ENCODE measurements at places on chromosomes 3 and 15.

DNA sequence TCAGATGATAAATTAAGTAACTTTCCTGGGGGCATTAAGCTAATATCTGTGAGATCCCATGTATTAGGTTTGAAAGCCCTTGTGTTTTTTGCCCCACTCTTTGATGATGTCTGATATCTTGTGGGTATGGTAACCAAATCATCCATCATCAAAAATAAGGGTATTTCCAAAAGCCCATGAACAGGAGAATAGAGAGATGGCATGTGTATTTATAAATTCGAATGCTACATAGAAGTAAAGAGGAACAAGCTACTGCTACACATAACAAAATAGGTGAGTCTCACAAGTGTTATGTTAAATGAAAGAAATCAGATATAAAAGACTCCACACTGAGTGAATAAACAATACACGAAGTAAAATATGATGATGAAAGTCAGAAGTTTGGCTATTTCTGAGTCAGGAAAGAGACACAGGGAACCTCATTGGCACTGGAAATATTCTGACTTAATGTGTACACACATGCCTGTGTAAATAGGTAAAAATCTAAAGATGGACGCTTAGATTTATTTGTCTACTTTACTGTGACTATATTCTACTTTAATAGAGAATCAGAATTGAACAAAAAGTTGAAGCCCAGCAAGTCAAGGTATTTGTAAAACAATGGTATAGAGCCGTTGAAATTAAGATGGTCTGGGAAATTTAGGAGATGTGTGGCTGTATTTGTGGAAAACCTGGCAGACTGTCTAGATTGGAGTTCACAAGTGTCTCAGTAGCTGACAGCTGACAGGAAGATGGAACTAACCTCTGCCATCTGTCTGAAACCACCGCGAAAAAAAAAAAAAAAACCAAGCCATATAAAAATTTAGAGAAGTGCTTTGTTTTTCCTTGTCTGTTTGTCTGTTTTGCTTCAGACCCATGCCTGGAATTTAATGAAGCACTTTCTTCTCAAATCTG lies 111.0 kb upstream of the TGFBR2 start:
- DNase-seq: no peak

- DNase-seq: no peak
Observed at GRCh38 chr3:28188686-28189085, 52.7 kb upstream of the CMC1 start.

DNA sequence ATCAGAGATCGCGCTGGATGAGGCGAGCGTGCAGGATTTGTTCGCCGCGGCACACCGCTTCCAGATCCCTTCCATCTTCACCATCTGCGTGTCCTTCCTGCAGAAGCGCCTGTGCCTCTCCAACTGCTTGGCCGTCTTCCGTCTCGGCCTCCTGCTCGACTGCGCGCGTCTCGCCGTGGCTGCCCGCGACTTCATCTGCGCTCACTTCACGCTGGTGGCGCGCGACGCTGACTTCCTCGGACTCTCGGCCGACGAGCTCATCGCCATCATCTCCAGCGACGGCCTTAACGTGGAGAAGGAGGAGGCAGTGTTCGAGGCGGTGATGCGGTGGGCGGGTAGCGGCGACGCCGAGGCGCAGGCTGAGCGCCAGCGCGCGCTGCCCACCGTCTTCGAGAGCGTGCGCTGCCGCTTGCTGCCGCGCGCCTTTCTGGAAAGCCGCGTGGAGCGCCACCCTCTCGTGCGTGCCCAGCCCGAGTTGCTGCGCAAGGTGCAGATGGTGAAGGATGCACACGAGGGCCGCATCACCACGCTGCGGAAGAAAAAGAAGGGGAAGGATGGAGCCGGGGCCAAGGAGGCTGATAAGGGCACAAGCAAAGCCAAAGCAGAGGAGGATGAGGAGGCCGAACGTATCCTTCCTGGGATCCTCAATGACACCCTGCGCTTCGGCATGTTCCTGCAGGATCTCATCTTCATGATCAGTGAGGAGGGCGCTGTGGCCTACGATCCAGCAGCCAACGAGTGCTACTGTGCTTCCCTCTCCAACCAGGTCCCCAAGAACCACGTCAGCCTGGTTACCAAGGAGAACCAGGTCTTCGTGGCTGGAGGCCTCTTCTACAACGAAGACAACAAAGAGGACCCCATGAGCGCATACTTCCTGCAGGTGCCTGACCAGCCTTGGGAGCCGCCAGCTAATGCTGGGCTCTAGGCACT lies 819 bp downstream of the KLHL40 start:
- no peak for DNase-seq

DNA sequence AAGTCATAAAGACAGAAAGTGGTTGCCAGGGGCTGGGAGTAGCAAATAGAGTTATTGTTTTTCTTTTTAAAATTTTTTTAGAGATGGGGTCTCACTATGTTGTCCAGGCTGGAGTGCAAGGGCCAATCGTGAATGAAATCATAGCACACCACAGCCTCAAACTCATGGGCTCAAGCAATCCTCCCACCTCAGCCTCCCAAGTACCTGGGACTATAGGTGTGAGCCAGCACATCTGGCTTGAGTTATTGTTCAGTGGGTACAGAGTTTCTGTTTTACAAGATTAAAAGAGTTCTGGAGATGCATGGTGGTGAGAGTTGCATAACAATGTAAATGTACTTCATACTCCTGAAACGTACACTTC lies 23.6 kb downstream of the PFKFB4 start:
- no peak for DNase-seq

- no peak for DNase-seq
Observed at GRCh38 chr3:184949251-184949965, 137.4 kb downstream of the VPS8 start.

GRCh38 chr15:91913560-91913959 lies 60.1 kb downstream of the SLCO3A1 start:
- DNase-seq: no peak

DNA sequence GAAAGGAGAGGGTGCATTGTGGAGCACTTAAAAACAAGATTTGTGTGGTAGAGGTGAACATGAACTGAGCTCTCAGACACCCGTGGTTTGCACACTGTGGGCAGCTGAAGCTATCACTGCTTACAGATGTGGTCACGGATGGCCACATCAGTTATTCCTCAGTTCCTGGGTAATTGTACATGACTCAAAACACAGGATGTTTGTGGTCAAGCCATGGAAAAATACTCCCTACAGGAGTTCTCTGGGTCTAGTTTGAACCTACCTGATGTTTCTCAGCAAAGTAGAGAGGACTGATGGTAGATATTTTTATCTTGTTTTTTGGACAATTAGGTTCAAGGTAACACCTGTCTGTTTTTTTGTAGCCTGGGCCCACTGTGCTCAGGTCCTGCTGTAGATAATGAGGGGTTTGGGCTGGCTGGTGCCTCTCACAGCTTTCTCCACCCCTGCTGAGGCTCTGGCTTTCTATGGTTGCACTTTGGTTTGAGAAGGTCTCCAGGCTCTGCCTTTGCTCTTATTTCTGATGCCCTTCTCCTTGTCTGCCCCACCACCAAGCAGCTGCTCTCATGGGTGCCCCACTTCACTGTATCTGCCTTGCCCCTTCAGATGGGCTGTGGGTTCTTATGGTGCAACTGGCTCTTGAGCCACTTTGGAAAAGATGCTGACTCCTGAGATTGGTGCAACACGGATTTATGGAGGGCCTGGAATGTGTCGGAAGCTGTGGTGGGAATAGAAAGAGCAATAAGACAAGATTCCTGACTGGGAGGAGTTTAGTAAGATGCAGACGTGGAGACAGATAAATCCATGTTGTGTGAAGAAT lies 40.1 kb downstream of the CDCP1 start:
- DNase-seq: no peak

GRCh38 chr3:182514236-182514964 lies 278.9 kb upstream of the ATP11B start:
- DNase-seq: no peak

GRCh38 chr3:139532976-139533375 lies 6.6 kb downstream of the RBP1 start:
- DNase-seq: no peak

- no peak for DNase-seq
Observed at GRCh38 chr3:48595526-48596121, 495 bp upstream of the COL7A1 start.

- DNase-seq: no peak
Observed at GRCh38 chr3:9915254-9916141, 1.4 kb upstream of the IL17RC start.

GRCh38 chr3:99429502-99429901 lies 208.9 kb upstream of the COL8A1 start:
- no peak for DNase-seq

DNA sequence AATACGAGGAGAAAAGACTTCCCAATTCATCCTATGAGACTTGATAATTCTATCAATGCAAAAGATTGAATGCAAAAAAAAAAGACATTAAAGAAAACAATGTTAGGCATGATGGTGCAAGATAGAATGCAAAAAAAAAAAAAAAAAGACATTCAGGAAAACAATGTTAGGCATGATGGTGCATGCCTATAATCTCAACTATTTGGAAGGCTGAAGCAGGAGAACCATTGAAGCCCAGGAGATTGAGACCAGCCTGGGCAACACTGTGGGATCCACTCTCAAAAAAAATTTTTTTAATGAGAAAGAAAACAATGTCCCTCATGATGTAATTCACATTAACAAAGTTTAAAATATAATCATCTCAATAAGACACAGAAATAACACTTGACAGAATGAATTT lies 75.9 kb downstream of the MYO9A start:
- no peak for DNase-seq

- peak; percentile 79 for DNase-seq
Observed at GRCh38 chr3:156816794-156817645, 9.1 kb upstream of the LEKR1 start.

- DNase-seq: no peak
Observed at GRCh38 chr3:14536055-14536815, 3.9 kb downstream of the GRIP2 start.

GRCh38 chr3:80263260-80263659 lies 495.5 kb upstream of the ROBO1 start:
- no peak for DNase-seq

DNA sequence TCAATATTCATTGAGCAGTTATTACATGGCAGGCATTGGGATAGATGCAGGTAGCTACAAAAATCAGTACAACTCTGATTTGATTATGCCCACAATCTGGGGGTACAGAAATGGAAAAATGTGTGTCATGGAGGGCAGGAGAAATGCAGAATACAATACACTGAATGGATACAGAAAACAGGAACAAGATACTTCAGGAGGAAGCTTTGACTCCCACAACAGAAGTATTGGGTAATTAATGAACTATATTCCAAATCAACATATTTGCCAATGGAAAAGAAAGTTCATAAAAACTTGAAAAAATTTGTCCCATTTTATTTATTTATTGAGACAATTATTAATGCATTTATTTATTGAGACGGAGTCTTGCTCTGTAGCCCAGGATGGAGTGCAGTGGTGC lies 207.0 kb downstream of the SUCLG2 start:
- DNase-seq: no peak

DNA sequence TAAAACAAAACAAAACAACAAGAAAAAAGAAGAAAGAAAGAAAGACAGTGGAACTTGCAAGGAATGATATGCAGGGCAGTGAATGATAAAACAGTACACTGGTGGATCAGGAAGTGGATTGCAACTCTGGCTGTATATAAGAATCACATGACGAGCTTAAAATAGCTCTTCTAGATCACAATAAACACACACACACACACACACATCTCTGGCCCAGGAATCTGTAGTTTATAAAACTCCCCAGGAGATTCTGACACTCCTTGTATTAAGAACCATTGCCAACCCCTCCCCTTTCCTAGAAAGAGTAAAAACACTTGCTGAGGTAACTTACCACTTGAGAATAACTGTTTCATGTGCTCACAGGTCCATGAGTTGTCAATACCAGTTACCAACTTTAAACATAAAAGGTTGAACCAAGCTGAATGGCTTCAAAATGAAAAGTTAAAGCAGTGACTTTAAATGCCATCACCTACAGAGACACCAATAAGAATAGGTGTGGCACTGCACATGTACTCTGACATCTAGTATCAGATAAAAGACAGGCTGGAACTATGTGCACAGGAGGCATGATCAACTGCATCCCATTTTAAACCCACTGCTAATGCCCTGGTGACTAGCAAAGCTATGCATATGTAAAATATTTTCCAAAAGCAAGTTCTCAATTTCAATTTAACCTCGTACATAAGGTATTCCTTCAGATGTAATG lies 3.9 kb downstream of the CPOX start:
- DNase-seq: no peak

DNA sequence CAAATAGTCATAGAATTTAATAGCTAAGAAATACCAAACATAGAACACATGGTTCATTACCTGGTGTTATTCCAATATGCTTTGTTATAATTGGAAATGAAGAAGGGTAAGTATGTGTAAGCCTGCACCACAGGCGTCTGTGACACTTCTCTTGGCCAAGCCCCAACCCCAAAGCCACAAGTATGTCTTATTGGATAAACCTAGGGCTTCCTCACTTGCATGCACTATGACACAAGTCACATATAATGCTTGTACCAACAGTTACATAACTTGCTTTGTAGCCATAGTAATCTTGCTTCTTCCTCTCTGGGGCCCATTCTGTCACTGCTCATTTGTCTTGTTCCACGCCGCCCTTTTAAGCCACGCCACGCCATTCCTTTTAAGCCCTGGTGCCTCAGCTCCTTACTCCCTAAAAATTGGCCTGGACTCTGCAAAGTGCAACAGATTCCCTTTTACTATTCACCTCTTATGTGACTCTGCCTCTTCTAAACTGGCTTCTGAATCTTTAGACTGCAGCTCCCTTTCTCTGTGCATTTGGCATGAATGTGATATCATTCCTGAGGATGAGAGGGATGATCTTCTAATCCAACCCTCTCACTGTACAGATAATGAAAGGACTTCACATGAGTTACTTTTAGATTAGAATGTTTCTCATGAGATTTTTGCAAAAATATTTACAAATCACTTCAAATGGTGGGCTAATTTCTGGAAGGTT lies 48.1 kb upstream of the EPHA3 start:
- DNase-seq: no peak

All from germinal center (tissue), 1 donor.